Umbilical cord (tissue), 2 donors: ENCODE measurements at places on chromosomes 4 and X.

GRCh38 chr4:4729206-4729605 is 130.3 kb upstream of the MSX1 start:
- no peak for DNase-seq

- DNase-seq = no peak
Measured at GRCh38 chrX:9860826-9861225, 74.6 kb downstream of the SHROOM2 start.

DNA sequence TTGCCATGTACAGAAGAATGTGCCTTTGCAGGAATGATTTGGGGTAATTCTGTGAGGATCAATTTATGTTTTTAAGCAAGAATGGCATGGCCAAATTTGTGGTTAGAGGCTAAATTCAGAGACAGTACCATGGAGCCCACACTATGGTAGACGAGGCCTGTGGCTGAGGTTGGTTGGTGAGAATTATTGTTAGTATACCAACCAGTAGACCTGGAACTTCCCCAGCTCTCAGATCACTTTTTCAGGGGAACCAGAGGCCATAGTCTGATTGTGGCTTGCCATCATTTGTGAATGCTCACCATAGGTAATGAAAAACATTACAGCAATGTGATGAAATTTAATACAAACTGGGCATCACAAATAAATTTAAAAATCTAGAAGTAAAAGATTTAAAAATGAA is 56.3 kb downstream of the SHISA3 start:
- no peak for DNase-seq

- DNase-seq = no peak
Measured at GRCh38 chrX:17579026-17579425, 158.3 kb upstream of the SCML1 start.

GRCh38 chrX:10110984-10111363 is 45.8 kb upstream of the CLCN4 start:
- DNase-seq = no peak

DNA sequence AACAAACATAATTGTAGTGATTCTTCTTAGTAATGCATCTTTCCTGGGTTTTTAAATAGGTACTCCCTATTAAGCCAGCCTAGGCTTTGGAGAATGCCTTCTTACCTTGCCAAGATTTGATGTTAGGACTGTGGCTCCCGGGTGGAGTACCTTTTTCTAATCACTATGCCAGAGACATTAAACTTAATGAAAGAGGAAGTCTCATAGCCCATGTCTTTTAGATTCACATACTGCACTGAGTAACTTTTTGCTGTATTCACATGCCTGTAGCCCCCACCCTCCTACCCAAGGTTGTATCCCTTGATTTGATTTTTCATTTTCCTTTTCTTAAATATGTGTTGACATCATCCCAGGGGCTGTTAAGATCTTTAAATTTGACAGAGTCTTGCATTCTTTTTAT is 104.2 kb upstream of the TLR2 start:
- DNase-seq = no peak

GRCh38 chrX:38861489-38861888 is 60.2 kb downstream of the MID1IP1 start:
- DNase-seq = no peak

DNA sequence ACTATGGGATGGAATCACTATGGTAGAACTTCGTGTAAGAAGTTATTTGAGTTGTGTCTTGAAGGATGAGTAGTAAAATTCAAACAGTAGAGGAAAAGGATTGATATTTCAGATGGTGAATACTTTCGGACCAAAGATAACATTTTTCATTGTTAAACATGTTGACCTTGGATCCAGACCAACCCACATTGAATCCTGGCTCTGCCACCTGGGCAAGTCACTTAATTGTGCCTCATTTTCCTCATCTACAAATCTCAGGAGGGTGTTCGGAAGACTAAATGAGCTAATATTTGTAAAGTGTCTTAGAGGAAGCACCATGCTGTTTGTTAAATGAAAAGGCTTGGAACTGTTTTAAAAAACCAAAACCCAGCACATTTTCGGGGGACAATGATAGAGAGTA is 1.4 kb upstream of the AIFM1 start:
- no peak for DNase-seq

GRCh38 chr4:159173886-159174285 is 71.0 kb downstream of the RAPGEF2 start:
- DNase-seq = no peak

- DNase-seq = no peak
Measured at GRCh38 chr4:185535612-185536410, 504 bp upstream of the PDLIM3 start.

- no peak for DNase-seq
Measured at GRCh38 chr4:32172086-32172485, 1451.9 kb downstream of the PCDH7 start.

GRCh38 chr4:93788712-93789111 is 39.8 kb upstream of the ATOH1 start:
- DNase-seq = peak; percentile 23

GRCh38 chrX:124209792-124210576 is 122.5 kb upstream of the TEX13D start:
- DNase-seq = no peak
